ENCODE measurements at places on chromosomes 4 and X.

DNA sequence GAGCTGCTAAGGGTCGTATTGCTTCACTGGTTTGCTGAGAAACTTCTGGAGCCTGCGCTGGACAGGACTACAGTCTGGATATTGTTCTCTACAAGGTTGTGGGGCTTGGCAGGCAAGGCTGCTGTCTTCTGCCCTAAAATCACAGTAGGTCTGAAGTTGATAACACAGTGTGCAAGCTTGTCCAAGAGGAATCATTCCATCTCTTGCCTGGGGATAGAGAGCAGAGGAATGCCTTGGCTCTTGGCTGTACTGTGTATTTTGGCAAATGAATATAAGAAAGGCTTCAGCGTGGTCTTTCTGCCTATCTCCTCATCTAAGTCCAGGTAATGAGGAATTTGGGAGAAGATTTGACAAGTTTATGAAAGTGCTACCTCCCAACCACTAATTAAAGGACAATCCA, 9.4 kb upstream of the RASL11B start:
- no peak for DNase-seq

DNA sequence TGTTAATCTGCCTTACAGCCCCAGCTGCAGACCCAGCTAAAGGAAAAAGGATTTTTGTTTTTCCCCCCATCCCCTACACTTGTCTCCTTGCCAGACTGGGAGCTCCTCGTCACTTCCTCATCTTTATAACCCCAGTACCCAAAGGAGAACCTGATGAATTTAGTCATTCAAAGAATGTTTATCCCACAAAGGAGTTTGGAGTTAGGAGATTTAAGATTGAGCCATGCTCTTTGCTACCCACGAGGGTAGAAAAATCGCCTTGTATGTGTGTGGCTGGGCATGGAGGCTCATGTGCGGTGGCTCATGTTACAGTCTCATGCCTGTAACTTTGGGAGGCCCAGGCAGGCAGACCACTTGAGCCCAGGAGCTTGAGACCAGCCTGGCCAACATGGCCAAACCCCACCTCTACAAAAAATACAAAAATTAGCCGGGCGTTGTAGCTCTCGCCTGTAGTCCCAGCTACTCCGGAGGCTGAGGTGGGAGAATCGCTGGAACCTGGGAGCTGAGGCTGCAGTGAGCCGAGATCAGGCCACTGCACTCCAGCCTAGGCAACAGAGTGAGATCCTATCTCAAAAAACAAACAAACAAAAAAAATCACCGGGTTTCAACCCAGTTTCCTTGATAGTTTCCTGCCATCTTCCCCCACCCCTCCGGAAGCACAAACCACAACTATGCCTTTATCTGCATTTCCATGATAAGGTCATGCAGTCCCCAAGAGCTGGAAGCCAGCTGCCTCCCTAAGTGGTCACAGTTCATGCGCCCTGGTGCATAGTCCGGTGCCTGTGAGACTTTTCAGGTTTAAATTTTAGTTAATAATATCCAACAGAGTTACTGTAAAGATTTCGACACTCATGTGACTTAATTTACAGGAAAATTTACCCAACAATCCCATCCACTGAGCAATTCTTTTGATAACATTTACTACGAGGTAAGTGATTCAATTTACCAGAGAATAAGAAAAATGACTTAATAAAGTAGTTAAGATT, 1.5 kb downstream of the CFAP97 start:
- DNase-seq = no peak

DNA sequence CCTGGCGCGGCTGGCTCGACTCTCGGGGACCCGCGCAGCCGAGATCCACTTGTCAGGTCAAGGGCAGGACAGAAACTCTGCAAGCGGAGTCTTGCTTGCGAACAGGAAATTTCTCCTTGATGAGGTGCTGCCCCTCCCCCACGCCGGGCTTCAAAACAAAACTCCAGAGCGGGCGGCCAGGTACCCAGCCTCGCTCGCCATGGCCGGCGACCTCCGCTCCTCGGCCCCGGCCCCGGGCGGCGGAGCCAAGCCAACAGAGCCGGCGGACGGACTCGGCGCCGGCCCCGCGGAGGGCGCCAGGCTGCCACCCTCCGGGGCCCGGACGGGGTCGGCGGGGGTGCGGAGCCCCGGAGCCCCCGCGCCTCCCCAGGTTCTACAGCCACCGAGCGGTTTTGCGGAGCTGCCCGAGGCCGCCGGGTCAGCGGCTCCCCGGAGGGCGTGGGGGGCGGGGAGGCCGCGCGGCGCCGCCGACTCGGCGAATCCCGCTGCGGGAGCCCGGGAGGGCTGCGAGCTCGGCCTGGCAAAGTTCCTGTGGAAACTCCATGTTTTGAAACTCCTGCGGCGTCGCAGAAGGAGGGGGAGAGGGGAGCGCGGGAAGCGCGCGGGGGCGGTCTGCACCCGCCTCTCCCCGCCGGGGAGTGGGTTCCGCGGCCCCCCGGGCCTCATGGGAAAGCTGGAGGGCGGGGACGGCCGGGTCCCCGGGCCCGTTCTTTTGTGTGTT, 11.7 kb upstream of the BCOR start:
- DNase-seq = no peak

- no peak for DNase-seq
Measured at GRCh38 chrX:41449131-41449530, 2.0 kb downstream of the NYX start.

DNA sequence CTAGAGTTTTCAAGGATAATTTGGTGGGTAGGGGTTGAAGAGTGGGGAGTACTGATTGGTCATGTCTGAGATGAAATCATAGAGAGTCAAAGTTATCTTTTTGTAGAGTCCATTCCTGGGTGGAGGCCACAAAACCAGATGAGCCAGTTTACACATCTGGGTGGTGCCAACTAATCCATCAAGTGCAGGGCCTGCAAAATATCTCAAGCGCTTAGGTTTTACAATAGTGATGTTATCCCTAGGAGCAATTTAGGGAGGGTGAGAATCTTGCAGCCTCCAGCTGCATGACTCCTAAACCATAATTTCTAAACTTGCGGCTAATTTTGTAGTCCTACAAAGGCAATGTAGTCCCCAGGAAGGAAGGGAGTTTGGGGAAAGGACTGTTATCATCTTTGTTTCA, 988.3 kb upstream of the LCORL start:
- no peak for DNase-seq

- no peak for DNase-seq
Measured at GRCh38 chr4:141730805-141731204, 94.4 kb downstream of the IL15 start.

DNA sequence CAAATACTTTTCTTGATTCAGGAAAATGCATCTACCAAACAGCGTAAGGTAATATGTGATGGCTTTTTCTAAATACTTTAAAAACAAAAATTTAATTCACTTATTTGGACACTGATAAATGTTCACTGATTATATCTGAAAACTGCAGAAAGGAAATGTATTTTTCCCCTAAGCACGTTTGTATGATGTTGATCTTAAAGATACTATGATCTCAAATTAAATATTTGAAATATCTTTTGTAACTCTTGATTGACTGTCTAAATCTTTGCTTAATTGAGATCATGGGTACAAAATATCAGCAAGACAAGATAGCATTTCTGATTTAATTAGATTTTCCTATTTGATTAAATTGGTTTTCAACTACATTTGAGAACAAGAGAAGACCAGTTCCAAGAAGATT, 281.0 kb upstream of the UGT8 start:
- no peak for DNase-seq

DNA sequence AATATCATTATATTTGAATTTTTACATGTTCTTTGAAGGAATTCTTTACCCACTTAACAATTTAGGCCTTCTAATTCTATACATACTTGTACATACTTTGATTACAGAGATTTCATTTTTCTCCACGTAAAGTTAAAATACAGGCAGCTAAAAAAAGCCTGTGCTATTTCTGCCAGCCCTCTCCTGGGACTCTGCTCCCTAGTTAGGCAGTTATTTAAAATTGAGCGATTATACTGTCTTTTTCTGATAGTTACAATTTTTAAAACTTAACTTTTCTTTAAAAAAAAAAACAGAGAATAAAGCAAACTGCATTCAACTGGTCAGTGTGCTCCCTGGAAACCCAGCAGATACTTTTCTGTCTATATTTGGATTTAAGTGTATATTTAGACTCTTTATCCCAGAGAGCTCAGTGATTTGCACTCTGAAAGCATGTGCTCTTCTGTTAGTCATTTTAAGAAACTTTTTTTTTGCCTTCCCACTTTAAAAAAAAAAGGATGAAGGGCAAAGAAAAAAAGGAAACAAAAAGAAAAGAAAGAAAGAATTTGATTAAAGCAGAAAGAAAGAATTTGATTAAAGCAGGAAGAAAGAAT, 18.1 kb upstream of the FAM241A start:
- DNase-seq = no peak

- DNase-seq = no peak
Measured at GRCh38 chr4:139419388-139419914, 34.5 kb upstream of the RAB33B start.

DNA sequence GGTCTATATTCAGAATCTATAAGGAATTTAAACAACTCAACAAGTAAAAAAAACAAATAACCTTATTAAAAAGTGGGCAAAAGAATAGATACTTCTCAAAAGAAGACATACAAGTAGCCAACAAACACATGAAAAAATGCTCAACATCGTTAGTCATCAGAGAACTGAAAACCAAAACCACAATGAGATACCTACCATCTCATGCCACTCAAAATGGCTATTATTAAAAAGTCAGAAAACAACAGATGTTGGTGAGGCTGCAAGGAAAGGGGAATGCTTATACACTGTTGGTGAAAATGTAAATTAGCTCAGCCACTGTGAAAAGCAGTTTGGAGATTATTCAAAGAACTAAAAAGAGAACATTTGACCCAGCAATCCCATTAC, 201.6 kb downstream of the QDPR start:
- DNase-seq = no peak

DNA sequence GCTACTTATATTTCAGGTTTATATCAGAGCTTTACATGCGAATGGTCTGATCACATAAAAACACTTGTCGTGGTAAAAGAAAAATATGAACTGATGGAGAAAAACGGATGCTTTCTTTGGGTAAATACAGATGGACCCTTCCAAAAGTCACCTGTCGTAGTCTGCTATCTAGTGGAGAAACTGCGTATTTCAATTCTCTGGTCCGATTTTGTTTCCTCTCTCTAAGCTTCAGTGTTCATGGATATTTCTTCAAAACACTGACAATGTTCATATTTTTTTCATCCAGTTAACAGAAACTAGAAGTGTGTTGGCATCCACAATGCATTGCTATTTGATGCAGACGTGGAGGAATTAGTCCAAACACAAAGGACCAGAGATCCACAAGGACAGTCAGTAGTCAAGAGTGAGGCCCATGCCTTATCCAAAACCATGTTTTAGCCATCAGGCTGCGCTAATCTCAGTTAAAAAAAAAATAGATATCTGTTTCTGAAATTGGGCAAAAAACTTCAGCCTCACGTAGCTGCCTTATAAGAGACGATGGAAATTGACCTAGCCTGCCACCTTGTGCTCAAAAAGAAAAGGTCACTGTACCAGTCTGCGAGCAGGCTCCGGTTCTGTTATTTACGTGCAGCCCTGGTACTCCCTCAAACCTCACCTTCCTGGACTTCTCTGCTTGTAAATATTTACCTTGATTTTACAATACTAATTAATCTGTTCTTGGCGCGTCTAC, 16.0 kb downstream of the MEPE start:
- no peak for DNase-seq

DNA sequence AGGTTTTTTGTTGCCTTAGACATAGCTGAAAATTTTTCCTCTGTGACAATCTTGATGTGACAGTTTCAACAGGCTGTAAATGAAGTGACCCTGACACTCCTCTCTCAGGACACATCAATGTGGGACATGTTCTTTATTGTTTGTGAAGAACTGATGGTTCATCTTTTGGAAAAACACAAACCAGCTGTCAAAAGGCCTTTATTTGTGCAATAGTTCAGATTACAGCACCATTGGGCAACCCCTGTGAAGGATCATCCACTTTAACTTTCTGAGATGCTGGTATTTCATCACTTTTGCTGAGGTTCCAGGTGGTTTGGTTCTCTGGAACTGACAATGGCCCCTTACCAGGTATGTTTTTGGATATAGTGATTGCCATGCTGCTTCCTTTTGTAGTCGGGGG, 40.3 kb downstream of the OSTC start:
- DNase-seq = no peak

- no peak for DNase-seq
Measured at GRCh38 chr4:965766-966134, 7.6 kb downstream of the DGKQ start.

DNA sequence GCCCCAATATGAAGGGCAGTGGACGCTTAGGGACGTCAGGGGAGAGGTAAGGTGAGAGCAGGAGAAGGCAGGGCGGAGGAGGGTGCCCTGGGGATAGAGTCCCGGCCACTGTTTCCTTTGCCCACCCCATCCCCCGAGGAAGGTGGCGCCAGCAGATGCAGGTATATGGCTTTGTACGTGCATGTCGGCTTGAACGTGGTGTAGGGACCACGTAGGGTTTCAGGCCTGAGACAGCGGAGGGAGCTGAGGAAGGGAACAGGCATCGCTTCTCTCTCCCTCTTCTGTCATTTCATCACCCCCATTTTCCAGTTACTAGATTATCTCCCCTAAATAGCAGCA, 97.9 kb downstream of the PHKA2 start:
- DNase-seq = no peak

DNA sequence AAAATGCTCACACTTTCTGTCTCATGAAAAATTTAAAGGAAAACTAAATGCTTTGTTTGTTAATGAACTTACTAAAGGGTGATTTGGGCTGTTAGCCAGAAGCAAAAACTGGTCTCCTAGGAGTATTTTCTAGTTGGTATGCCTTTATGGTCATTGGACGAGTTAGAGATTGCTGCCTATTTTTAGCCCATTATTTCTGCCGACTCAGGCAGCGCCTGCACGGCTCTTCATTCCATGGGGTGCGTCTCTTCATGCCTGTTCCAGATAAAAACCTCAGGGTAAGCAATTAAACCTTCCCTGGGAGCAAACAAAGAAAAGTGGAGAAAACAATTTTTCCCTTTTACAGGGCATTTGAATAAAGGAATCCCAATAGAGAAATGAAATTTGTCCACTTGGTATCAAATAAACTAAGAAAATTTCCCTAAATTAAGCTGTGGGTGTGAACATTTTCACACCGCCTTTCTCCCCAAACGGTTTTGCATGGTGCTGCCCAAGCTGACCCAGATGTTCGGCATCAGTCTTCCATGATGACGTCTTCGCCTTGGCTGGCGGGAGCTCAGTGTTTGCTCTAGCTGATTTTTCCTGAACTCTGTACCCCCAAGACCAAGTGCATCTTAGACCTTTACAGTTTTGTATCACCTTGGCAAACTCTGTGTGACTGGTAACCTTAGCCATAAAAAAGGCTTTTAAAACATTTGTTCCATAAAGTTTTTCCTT, 61.7 kb upstream of the ADGRG2 start:
- DNase-seq = no peak

GRCh38 chrX:135295238-135295943, 13.9 kb upstream of the ETDC start:
- DNase-seq = no peak

Measured in coronary artery (tissue), 2 donors.